ENCODE measurements at places on chromosomes 5 and 9.

- no peak for DNase-seq
Observed at GRCh38 chr9:130120832-130121231, 51.4 kb upstream of the NCS1 start.

GRCh38 chr9:129549684-129550083 is 71.2 kb downstream of the C9orf50 start:
- no peak for DNase-seq

GRCh38 chr5:174981416-174981815 is 257.0 kb downstream of the MSX2 start:
- no peak for DNase-seq

GRCh38 chr9:5624655-5625054 is 4.3 kb upstream of the RIC1 start:
- DNase-seq, result no peak

Measured in activated CD4-positive, alpha-beta T cell treated with anti-CD3 and anti-CD28 coated beads for 24 hours (primary cell).